ENCODE measurements at places on chromosomes 1 and 21.

DNA sequence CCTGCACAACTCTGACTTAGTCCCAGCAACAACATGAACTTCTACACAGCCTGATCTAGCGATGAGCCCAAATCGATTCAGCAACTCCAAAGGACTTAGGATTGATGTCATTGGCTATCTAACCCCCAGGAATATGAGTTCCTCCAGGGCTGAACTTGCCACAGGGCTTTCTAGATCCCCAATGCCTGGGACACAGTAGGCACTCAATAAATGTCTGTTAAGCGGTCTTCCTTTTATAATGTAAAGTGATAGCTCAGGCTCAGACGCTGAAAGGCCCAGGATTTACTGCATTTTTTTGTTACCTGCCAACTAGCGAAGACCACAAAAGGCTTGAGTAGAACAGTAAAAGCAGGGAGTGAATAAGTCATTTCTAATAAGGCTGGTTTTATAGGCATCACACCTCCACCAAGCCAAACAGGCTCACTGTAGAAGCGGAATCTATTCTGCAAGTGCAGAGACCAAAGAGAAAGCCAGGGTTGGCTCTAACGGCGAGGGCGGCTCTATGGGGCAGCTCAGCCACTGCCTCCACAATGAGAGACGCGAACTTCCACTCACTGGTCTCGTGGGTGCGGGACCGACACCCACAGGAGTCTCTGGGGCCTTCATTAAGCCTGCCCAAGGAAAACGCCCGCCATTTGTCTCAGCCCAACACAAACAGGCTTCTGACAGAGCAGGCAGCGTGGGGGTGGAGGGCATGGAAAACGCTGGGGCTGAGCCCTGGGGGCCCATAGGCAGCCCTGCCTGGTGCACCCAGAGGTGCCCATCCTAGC is 52.0 kb downstream of the HLCS start:
- no peak for DNase-seq

DNA sequence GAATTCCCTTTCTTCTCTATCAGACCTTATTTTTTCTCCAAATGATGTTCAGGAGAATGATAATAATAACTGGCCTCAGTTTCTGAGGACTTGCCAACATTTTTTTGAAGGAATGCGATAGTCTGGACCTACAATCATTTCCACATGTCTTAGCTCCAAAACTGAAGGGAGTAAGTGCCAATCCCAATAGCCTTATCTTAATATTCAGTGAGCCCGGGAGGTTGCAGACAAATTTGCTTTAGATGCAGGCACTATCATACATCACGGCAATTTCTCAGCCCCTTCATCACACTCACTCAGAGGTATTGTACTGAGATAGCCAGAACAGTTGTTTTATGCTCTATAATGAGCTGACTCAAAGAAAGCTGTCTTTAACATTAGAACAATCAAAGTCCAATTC is 796.9 kb downstream of the ADGRL2 start:
- DNase-seq, result no peak

GRCh38 chr1:73065339-73066041 is 783.2 kb upstream of the NEGR1 start:
- peak; percentile 38 for DNase-seq

GRCh38 chr1:1430114-1430982 is 5.1 kb upstream of the VWA1 start:
- DNase-seq, result peak; percentile 75

DNA sequence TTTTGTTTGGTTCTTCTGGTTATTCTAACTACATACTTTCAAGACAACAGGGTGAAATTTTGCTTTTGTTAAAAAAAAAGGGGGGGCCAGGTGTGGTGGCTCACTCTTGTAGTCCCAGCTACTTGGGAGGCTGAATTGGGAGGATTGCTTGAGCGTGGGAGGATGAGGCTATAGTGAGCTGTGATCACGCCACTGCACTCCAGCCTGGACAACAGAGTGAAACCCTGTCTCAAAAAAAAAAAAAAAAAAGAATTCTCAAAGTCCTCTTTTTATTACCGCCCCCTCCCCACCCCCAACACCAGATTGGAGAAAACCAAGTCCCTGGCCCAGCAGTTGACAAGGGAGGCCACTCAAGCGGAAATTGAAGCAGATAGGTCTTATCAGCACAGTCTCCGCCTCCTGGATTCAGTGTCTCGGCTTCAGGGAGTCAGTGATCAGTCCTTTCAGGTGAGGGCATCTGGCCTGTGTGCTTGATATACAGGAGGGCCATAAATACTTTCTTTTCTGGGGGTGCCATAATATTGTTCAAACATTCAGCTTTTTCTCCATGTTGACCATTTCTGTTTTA is 50.2 kb downstream of the LAMC2 start:
- DNase-seq, result no peak

DNA sequence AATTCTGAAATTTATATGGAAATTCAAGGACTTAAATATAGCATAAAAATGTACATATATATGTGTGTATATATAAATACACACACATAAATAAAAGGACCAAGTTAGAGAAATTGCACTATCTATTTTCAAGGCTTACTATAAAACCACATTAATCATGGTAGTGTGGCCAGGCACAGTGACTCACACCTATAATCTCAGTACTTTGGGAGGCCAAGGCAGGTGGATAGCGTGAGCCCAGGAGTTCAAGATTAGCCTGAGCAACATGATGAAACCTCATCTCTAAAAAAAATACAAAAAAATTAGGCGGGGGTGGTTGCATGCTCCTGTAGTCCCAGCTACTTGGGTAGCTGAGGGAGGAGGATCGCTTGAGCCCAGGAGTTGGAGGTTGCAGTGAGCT is 171.4 kb upstream of the GORAB start:
- no peak for DNase-seq

DNA sequence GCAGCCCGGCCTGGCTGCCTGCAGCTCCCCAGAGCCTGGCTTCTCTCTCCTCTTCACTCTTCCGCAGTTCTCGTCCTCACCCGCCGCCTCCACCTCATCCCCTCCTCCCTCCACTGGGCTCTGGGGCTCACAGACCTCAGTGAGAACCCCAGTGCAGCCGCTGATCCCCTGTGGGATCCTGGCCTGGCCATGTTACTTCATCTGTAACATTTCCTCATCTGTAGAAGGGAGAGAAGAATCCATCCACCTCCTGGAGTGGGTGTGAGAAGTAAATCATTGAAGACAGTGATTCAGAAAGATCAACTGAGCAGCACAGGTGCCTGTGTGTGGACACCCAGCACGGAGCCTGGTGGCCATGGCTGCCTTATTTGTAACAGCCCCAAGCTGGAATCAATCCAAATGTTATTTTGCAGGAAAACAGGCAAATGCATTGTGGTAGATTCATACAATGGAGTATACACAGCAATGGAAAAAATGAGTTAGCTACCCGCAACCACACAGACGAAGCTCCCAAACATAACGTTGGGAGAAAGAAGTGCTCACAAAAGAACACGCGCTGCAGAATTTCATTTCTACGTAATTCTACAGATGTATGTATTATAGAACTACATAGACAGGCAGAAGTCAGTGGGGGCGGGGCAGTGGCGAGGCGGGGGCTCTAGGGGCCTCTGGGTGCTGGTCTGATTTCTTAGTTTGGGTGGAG is 8.7 kb downstream of the LAPTM5 start:
- peak; percentile 52 for DNase-seq

DNA sequence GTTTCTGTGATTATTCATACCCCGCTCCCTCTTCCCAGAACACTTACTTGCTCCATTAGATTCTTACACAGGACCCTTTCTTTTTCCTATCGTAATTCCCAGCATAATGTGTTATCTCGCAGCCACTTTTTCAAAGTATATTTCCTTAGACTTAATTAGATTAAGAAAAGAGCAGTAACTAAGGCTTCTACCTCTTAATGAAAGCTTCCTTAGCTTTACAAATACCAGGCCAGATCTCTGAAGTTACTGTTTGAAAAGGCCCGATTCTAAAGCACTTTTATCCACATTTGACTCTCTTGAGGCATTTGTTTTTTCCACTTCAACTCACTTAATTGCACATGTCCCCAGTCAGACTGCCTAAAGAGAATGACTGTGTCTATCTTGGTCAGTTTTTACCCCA is 1264.3 kb upstream of the ADGRL2 start:
- no peak for DNase-seq

- no peak for DNase-seq
These were observed 40.2 kb upstream of the ZNF124 start for GRCh38 chr1:247212012-247212411.

DNA sequence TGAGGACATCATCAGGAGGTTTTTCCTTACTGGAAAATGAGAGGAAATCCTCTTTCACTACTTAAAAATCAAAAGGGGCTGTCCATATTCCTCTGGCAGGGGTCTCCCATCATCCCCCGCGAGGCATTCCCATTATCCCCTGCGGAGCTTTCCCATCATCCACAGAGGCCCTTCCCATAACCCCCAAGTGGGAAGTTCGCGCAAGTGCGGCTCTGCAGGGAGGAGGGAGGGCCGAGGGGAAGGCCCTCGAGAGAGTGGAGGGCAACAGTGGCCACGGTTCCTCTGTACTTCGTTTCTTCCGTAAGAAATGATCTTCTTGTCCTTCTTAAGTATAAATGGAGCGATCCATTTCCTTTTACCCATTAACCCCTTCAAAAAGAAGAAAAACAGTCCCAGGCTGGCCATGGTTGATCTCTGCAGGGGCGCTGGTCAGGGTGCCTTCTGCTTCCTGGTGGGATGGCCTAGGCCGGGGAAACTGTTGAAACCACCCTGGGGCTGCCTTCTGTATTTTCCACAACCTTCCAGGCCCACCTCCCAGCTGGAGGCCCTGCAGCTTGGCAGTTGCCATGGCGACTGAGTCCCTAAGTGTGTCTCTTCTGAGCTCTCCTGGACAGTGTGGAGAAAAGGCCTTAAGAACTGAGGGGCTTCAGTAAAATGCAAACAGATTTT is 3.6 kb upstream of the RSPH1 start:
- no peak for DNase-seq

DNA sequence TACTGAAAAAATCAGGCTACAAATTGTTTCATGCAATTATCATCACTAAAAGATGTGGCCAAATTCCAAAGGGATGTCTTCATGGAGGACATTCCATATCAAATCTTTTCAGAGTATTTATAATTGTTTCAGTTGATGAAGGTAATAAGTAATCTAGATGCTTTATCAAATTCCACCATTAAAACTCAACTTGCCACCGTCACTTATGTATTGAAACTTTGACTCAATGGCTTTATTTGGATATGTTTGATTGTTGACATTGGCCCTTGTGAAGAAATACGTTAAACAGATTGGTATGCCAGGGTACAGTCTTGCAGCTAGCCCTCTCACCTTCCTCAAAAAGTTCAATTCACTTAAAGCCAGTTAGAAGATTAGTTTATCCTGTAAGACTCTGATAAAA is 32.2 kb upstream of the PALMD start:
- DNase-seq, result no peak
